ENCODE measurements at places on chromosomes 11 and 22.
A peak's percentile ranks its signal among the peaks of the same experiment; 100 is the strongest.

GRCh38 chr22:20574920-20575353, 67.5 kb downstream of the MED15 start:
- no peak for DNase-seq

GRCh38 chr11:82837650-82838049, 62.6 kb downstream of the PRCP start:
- DNase-seq: no peak

DNA sequence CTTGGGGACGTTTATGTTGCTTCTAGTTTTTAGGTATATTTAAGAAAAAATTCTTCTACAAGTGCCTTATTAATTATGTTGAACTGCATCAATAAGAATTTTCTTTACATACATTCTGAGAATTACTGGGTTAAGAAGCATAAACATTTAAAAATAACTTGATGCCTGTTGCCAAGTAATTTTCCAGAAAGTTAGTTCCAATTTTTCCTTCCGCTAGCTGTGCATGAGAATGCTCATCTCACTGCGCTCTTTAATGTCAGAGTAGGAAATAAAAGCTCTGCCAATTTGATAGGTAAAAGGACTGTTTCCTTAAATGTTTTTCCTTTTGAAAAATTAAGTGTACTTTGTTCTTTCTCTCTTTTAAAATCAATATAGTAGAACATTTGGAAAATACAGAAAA, 113.1 kb upstream of the ZBED5 start:
- DNase-seq: no peak

GRCh38 chr22:22948651-22949571, 61.3 kb downstream of the IGLL5 start:
- DNase-seq: peak; percentile 17

DNA sequence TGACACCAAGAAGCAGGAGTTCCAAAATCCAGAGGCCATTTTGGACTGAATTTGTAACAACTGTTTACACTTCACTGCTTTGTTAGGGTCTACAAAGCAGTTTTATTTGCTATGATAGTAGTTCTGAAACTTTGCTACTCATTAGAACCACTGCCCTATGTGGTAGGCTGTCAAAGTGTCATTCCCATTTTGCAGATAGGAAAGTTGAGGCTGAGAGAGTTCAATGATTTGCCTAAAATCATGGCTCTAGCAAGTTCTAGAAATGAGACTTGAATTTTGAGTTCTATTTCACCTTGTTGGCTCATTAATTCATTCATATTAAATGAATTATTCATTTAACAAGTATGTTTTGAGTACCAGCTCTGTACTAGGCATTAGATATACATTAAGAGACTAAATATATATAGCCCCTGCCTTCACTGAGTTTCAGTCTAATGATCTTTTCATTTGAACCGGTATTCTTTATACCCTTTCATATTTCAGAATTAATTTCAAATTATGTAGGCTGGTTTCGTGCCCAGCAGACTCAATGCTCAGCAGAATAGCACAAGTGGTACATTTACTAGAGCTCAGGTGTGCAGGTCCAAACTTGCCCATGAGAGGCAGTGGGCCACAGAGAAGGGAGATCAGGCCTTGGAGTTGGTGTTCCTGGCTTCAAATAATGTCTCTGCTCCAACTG, 93.5 kb downstream of the ME3 start:
- no peak for DNase-seq

DNA sequence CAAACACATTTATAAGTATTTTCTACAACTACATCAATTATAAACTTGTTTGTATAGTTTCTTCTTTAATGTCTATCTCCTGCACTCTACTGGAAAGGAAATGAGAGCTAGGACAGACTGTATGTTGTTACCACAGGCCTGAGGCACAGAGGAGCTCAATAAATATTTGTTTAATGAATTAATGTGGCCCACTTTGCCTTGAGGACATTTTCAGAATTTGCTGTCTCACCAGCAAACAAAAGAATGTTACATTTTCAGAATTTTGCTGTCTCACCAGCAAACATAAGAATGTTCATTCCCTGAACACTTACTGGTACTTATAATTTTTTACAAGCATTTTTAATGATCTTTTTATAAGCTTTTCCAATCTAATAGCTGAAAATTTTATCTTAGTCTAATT, 41.9 kb upstream of the WNT7B start:
- DNase-seq: no peak

GRCh38 chr11:9184516-9184915, 80.6 kb downstream of the DENND5A start:
- no peak for DNase-seq
